ENCODE measurements at places on chromosomes 13 and 19. TPM values are rescaled to one million over a fixed set of nuclear protein-coding genes. Genes with fewer than 3 reads are reported as not detected.

The ZNF121 gene
- total RNA-seq, result 9.5 TPM

The ZNF415 gene
- 0.83 TPM for total RNA-seq

The ZNF540 gene
- total RNA-seq, result 1.7 TPM

The TMEM190 gene
- total RNA-seq, result not detected

The GPR183 gene
- total RNA-seq, result 0.70 TPM

The ZNF547 gene
- 0.78 TPM for total RNA-seq

The ZNF497 gene
- 2.4 TPM for total RNA-seq

The SSBP4 gene
- 18.4 TPM for total RNA-seq

All from left lobe of liver (tissue), 2 donors.